ENCODE measurements at places on chromosomes 7 and 10. TPM values are rescaled to one million over a fixed set of nuclear protein-coding genes. Genes with fewer than 3 reads are reported as not detected.

GRCh38 chr10:82068501-82068900 is 193.5 kb downstream of the NRG3 start:
- no peaks in the 10 kb centered on the region for H3K36me3 ChIP-seq
- H3K27ac ChIP-seq = no peak overlapping the region
- DNase-seq = no peak
- no peaks in the 10 kb centered on the region for H3K27me3 ChIP-seq
- no peak overlapping the region for H3K4me3 ChIP-seq

LRRC72 gene
- total RNA-seq = not detected

DNA sequence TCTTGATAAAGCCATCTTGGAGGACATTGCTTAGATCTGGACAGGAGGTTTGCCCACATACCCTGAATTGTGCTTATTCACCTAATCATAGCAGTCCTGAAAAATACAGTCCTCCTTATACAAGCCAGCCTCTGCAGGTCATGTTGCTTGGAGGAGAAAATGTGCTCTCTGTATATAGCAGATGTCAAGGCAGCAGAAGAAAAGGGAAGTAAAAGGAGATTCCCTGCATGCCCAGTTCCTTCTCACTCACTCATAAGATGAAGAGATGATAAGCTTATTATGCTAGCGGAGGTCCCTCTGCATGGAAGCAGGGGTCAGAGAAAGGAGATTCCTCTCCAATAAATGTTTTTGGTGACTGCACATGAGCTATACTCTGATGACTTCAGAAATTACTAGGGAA is 458.8 kb upstream of the ZMIZ1 start:
- no peaks in the 10 kb centered on the region for H3K4me1 ChIP-seq
- H3K36me3 ChIP-seq = no peaks in the 10 kb centered on the region
- H3K27ac ChIP-seq = no peak overlapping the region
- DNase-seq = no peak
- no peaks in the 10 kb centered on the region for H3K27me3 ChIP-seq

GRCh38 chr7:5445981-5446594 is 22.5 kb upstream of the TNRC18 start:
- H3K36me3 ChIP-seq = no peaks in the 10 kb centered on the region
- no peak overlapping the region for H3K27ac ChIP-seq
- no peak for DNase-seq
- H3K4me1 ChIP-seq = no peaks in the 10 kb centered on the region

GRCh38 chr7:131305152-131305551 is 22.5 kb upstream of the MKLN1 start:
- no peaks in the 10 kb centered on the region for H3K4me1 ChIP-seq
- no peaks in the 10 kb centered on the region for H3K36me3 ChIP-seq
- H3K27me3 ChIP-seq = no peaks in the 10 kb centered on the region
- no peak overlapping the region for H3K27ac ChIP-seq

KIF20B gene
- 10.0 TPM for total RNA-seq

CLCN1 gene
- 0.08 TPM for total RNA-seq

GRCh38 chr10:21340331-21340730 is 185.2 kb downstream of the SKIDA1 start:
- no peak overlapping the region for H3K4me3 ChIP-seq
- H3K4me1 ChIP-seq = peaks cover 8% of the 10 kb centered on the region
- H3K27ac ChIP-seq = no peak overlapping the region
- no peaks in the 10 kb centered on the region for H3K36me3 ChIP-seq
- H3K27me3 ChIP-seq = no peaks in the 10 kb centered on the region

C10orf90 gene
- not detected for total RNA-seq

- no peaks in the 10 kb centered on the region for H3K36me3 ChIP-seq
- no peak overlapping the region for H3K4me3 ChIP-seq
- no peaks in the 10 kb centered on the region for H3K27me3 ChIP-seq
- peaks cover 46% of the 10 kb centered on the region for H3K4me1 ChIP-seq
- DNase-seq = no peak
- no peak overlapping the region for H3K27ac ChIP-seq
These were observed 6.5 kb downstream of the STAMBPL1 start for GRCh38 chr10:88886557-88886956.

GRCh38 chr7:6262221-6262620 is 10.2 kb downstream of the CYTH3 start:
- H3K36me3 ChIP-seq = no peaks in the 10 kb centered on the region
- no peak overlapping the region for H3K4me3 ChIP-seq
- H3K4me1 ChIP-seq = peaks cover 22% of the 10 kb centered on the region
- no peaks in the 10 kb centered on the region for H3K27me3 ChIP-seq
- H3K27ac ChIP-seq = no peak overlapping the region
- DNase-seq = no peak

UBN2 gene
- total RNA-seq = 19.1 TPM

GRCh38 chr7:77812290-77812685 is 13.7 kb downstream of the PHTF2 start:
- H3K4me3 ChIP-seq = no peak overlapping the region
- DNase-seq = no peak
- H3K27me3 ChIP-seq = no peaks in the 10 kb centered on the region
- H3K4me1 ChIP-seq = no peaks in the 10 kb centered on the region
- H3K36me3 ChIP-seq = no peaks in the 10 kb centered on the region
- H3K27ac ChIP-seq = no peak overlapping the region

GRCh38 chr10:126538439-126539135 is 131.9 kb downstream of the C10orf90 start:
- no peak overlapping the region for H3K27ac ChIP-seq
- no peaks in the 10 kb centered on the region for H3K27me3 ChIP-seq
- no peaks in the 10 kb centered on the region for H3K4me1 ChIP-seq
- no peak for DNase-seq
- H3K36me3 ChIP-seq = no peaks in the 10 kb centered on the region

- H3K4me3 ChIP-seq = no peak overlapping the region
- no peaks in the 10 kb centered on the region for H3K36me3 ChIP-seq
- no peaks in the 10 kb centered on the region for H3K4me1 ChIP-seq
- H3K27me3 ChIP-seq = no peaks in the 10 kb centered on the region
These were observed 105.2 kb upstream of the NEBL start for GRCh38 chr10:21002091-21002878.

DNA sequence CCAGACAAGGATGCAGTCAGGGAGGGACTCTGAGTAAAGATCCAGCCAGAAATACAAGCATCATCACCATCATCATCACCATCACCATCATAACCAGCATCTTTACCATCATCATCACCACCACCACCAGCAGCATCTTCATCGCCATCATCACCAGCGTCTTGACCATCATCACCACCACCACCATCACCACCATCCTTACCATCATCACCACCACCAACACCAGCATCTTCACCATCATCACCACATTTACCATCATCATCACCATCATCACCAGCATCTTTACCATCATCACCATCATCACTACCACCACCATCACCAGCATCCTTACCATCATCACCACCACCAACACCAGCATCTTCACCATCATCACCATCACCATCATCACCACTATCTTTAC is 44.1 kb upstream of the CPXM2 start:
- H3K36me3 ChIP-seq = no peaks in the 10 kb centered on the region
- no peak for DNase-seq
- no peaks in the 10 kb centered on the region for H3K27me3 ChIP-seq
- H3K27ac ChIP-seq = no peak overlapping the region

- H3K4me1 ChIP-seq = peaks cover 14% of the 10 kb centered on the region
- H3K4me3 ChIP-seq = no peak overlapping the region
- H3K27me3 ChIP-seq = no peaks in the 10 kb centered on the region
- no peaks in the 10 kb centered on the region for H3K36me3 ChIP-seq
- no peak for DNase-seq
These were observed 63.1 kb downstream of the AUTS2 start for GRCh38 chr7:69661342-69661741.

DNA sequence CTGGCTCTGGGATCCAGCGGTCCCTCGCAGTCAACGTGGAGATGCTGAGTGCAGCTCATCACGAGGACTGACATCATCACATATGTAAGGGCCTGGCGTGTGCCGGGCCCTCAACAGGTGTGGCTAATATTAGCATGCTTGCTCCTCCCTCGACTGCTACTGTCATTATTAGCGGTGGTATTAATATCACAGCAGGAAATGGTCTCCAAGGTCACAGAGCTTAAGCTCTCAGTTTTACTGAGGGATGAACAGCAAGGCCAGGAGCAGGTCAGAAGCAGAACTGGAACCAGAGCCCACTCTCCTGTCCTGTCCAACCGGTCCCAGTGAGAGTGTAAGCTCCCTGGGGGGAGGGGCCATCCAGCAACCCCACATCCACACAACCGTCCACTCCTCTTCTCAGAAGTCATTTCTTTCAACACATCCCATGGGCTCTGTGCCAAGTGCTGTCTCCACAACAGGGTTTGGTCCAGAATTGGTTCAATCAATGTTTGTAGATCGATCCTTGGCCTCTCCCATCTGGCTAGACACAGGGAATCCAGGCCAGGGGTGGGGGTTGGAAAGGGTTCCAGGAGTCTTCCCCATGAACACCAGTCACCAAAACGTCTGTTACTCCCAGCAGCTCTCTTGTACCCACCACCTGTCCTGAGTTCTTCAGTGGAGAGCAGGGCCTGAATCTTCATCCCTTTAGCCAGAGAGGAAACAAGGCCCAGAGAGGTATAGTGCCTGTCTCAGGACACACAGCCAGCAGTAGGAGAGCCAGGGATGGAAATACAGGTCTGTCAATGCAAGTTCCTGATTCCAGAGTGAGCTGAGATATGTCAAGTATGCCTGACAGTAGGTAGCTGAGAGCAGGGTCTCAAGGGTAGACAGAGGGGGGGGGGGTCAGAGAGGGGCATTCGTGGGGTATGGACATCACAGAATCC is 45.3 kb upstream of the ZMIZ1 start:
- H3K36me3 ChIP-seq = no peaks in the 10 kb centered on the region
- H3K4me1 ChIP-seq = peaks cover 10% of the 10 kb centered on the region
- no peak overlapping the region for H3K4me3 ChIP-seq
- no peak for DNase-seq

DNA sequence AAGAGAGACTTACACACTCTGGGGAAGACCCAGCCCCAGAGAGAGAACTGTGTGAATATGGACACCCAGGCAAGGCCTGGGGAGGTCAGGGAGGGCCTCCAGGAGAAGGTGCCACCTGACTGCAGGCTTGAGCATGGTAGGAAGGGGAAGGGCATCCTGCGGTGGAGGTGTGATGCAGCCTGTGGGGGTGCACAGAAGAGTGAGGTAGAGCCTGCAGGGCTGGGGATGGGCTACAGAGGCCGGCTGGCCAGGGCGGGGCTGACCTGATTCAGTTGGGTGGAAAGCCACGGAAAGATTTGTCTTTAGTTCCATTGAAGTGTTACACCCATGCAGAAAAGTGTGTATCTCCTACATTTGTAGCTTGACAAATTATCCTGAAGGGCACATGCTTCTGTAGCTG is 47.6 kb downstream of the ZMIZ1 start:
- no peaks in the 10 kb centered on the region for H3K27me3 ChIP-seq
- DNase-seq = no peak
- peaks cover 25% of the 10 kb centered on the region for H3K36me3 ChIP-seq
- H3K27ac ChIP-seq = no peak overlapping the region
- no peak overlapping the region for H3K4me3 ChIP-seq

CCNY gene
- total RNA-seq = 68.1 TPM

- H3K27me3 ChIP-seq = no peaks in the 10 kb centered on the region
- no peak for DNase-seq
- peak overlapping the region; percentile 31 for H3K27ac ChIP-seq
- H3K4me3 ChIP-seq = no peak overlapping the region
- H3K36me3 ChIP-seq = no peaks in the 10 kb centered on the region
- peaks cover 46% of the 10 kb centered on the region for H3K4me1 ChIP-seq
These were observed 6.2 kb downstream of the PARP12 start for GRCh38 chr7:140056431-140057142.

GBX1 gene
- total RNA-seq = not detected

GRCh38 chr10:45425621-45426563 is 51.9 kb downstream of the ALOX5 start:
- H3K27ac ChIP-seq = no peak overlapping the region
- H3K4me3 ChIP-seq = no peak overlapping the region
- H3K27me3 ChIP-seq = peaks cover 12% of the 10 kb centered on the region
- DNase-seq = no peak
- H3K4me1 ChIP-seq = peaks cover 49% of the 10 kb centered on the region
- H3K36me3 ChIP-seq = peaks cover 81% of the 10 kb centered on the region

DNA sequence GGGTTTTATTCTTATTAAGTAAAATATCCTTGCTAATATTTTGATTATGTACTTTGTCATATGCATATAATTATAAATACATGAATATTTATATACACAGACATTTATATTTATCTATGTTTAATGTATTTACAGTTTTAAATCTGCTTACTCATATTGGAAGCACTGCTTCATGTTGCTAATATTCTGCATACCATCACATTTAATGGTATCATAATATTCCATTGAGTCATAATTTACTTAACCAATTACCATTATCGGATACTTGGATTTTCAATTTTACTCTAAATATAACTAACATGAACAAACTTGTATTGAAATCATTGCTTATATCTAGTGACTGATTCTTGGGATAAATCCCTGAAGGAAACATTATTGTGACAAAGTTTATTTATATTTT is 155.2 kb downstream of the MBL2 start:
- no peaks in the 10 kb centered on the region for H3K4me1 ChIP-seq
- no peak overlapping the region for H3K27ac ChIP-seq
- DNase-seq = no peak
- H3K36me3 ChIP-seq = no peaks in the 10 kb centered on the region
- no peak overlapping the region for H3K4me3 ChIP-seq

DNA sequence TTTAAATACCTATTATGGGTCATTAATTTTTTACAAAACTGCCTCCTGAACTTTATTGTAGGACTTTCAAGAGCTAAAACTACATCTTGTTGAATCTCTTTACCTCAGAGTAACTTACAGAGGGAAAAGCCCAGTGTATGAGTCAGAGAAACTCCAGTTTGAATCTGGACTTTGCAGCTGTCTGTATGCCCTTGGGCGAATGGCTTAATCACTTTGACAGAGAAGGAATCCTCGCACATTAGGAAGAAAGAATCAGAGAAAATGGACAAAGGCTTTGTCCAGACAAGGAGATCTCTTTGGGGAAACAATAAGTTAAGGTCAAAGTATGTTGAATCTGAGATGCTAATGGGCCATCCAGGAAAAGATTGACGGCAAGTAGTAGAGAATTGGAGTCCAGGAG is 484.2 kb upstream of the CELF2 start:
- H3K27ac ChIP-seq = no peak overlapping the region
- no peaks in the 10 kb centered on the region for H3K36me3 ChIP-seq
- no peaks in the 10 kb centered on the region for H3K27me3 ChIP-seq
- H3K4me3 ChIP-seq = no peak overlapping the region

DNA sequence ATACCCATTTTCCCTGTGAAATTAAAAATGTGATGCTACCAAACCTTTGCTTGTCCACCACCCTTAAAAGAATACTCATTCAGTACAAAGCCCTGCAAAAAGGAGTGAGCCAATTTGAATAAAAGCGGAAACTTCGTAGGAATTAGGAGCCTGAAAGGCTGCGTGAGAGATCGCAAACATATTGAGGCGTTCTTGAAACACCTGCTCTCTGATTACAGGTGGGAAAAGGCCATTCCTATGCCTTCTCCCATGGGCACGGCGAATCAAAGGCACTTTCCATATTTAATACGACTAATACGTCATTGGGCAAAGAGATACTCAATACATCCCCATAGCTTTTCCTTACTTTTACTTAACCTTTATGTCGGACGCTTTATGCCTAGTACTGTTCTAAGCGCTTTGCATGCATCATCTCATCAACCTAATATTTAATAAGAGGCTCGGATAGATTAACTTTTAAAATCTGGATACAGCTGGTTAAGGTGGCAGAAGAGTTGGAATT is 30.9 kb upstream of the KMT2E start:
- H3K4me1 ChIP-seq = peaks cover 87% of the 10 kb centered on the region
- H3K36me3 ChIP-seq = no peaks in the 10 kb centered on the region
- H3K4me3 ChIP-seq = peak overlapping the region; percentile 55
- peak overlapping the region; percentile 99 for H3K27ac ChIP-seq
- DNase-seq = no peak

- peak; percentile 87 for DNase-seq
- H3K27me3 ChIP-seq = peaks cover 38% of the 10 kb centered on the region
- peaks cover 20% of the 10 kb centered on the region for H3K4me1 ChIP-seq
- H3K27ac ChIP-seq = peak within 1 kb of the TSS; percentile 60
- peak within 1 kb of the TSS; percentile 43 for H3K4me3 ChIP-seq
These were observed at the start of gene SCIN for GRCh38 chr7:12570534-12571461. Gene SCIN (plus strand): TSS chr7:12570720. CDS start chr7:12570787, 67 bp downstream.

DGKB gene
- total RNA-seq = 0.31 TPM

WNT8B gene
- not detected for total RNA-seq

All from left lung (tissue), 14 donors.